Naive thymus-derived CD8-positive, alpha-beta T cell (primary cell): ENCODE measurements at places on chromosomes 2 and 18. TPM values are rescaled to one million over a fixed set of nuclear protein-coding genes. Genes with fewer than 3 reads are reported as not detected.

Gene CLEC4F
- polyA plus RNA-seq, result not detected

Gene PDE1A
- not detected for polyA plus RNA-seq

Gene C1QL2
- polyA plus RNA-seq, result not detected

Gene MOCOS
- polyA plus RNA-seq, result not detected

DNA sequence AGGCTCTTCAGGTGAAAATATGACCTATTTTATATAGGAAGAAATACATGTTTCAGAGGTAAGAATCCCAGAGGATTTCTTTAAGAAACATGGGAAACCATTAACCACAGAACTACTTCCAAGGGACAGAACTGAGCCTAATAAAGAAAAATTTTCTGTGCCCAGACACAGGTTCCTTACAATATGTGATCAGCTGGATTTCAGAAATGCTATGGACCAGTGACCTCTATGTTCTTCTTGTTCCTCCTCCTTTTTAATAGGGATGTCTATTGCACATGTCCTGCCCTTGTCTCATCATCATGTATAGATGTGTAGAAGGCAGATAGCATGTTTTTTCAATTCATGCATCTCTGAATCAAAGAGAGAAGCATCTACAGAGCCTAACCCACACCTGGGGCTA is 836.6 kb downstream of the RNF144A start:
- no peak for DNase-seq

DNA sequence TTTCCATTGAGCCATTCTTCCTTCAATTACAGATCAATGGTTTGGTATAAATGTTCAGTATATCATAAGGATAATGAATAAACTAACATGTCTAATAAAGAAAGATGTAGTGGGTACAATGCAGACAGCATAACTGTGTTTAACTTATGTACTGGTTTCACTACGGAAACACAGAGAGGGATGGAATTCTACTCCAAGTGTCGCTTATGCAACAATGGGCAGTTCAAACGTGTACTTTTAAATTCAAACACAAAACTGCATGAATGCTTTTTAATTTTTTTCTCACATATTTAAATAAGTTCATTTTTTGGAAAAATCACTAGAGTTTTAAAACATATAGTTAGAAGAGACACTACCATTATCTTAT is 74.7 kb downstream of the COBLL1 start:
- DNase-seq, result no peak

Gene PLEK
- 3.0 TPM for polyA plus RNA-seq

DNA sequence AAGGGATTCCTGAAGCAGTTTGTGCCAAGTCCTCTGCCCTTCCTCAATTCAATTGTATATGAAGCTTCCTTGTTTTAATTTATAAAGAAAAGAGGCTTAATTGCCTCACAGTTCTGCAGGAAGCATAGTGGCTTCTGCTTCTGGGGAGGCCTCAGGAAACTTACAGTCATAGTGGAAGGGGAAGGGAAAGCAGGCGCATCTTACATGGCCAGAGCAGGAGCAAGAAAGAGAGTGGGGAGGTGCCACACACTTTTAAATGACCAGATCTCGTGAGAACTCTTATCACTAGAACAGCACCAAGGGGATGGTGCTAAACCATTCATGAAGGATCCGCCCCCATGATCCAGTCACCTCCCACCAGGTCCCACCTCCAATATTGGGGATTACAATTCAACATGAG is 114.2 kb downstream of the SGPP2 start:
- no peak for DNase-seq
